Fibroblast of skin of abdomen (primary cell): ENCODE measurements at places on chromosomes 11 and 22.
A peak's percentile ranks its signal among the peaks of the same experiment; 100 is the strongest.

DNA sequence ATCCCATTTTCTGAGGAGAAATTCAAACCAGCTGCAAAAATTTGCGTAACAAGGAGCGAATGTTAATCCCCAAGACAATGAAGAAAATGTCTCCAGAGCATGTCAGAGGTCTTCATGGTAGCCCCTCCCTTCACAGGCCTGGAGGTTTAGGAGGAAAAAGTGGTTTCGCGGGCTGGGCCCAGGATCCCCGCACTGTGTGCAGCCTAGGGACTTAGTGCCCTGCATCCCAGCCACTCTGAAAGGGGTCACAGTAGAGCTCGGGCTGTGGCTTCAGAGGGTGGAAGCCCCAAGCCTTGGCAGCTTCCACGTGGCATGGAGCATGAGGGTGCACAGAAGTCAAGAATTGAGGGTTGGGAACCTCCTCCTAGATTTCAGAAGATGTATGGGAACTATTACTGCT, 87.4 kb downstream of the BRD1 start:
- DNase-seq: no peak

DNA sequence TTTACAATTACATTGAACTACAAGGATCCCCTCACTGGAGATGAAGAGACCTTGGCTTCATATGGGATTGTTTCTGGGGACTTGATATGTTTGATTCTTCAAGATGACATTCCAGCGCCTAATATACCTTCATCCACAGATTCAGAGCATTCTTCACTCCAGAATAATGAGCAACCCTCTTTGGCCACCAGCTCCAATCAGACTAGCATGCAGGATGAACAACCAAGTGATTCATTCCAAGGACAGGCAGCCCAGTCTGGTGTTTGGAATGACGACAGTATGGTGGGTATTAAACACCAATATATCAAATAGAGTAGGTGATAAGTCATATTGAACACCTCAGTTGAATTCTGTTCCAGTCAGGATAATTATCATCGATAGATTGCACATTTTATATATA, 4.4 kb downstream of the FBXO7 start:
- peak; percentile 17 for DNase-seq

GRCh38 chr22:48177631-48178030, 1415.2 kb downstream of the TBC1D22A start:
- no peak for DNase-seq

DNA sequence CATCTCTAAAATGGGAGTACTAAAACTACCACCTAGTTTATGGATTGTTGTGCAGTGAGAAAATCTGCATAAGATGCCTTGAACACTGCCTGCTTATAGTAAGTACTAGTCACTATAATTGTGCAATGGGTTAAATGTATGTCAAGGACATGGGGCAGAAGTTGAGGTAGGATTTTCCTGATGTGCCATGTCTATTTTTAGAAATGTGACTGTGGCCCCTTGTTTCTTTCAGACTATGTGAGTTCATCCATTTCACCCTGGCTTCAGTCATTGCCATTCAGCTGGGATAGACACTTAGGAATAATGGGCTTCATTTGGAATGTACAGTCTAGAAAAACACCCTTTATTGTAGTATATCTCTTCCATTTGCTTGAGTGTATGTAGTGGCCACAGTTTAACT, 51.4 kb downstream of the BDNF start:
- DNase-seq: no peak

DNA sequence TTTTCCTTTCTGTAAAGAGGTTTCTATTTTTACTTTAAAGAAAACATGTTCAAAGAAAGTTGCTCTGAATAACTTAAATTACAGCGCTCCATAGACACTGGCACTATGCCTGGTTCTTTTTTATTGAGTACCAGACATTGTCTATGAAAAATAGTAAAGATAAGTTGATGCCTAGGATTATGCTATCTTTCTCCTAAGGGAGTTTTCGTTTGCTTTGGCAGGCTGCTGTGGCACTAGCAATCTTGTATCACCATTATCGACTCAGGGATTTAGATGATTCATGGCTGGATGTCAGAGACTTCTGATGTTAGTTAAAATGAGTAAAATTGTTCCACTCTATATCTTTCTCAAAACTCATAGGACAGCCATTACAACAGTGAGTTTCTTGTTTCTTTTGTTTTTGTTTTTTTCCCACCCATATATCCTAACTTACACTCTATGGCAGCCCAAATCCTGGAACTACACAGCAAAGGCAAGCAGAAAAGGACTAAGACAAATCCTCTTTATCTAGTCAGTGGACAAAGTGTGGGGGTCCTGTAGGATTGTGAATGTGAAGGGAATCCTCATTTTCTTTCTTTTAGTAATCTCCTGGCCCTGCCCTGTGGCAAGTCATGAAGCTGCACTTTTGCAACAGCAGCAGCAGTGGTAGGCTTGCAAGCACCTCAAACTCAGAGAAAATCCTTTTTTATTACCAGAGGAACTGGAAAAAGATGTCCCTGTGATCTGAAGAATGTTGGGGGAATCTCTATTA, 20.7 kb downstream of the SLN start:
- DNase-seq: peak; percentile 57

DNA sequence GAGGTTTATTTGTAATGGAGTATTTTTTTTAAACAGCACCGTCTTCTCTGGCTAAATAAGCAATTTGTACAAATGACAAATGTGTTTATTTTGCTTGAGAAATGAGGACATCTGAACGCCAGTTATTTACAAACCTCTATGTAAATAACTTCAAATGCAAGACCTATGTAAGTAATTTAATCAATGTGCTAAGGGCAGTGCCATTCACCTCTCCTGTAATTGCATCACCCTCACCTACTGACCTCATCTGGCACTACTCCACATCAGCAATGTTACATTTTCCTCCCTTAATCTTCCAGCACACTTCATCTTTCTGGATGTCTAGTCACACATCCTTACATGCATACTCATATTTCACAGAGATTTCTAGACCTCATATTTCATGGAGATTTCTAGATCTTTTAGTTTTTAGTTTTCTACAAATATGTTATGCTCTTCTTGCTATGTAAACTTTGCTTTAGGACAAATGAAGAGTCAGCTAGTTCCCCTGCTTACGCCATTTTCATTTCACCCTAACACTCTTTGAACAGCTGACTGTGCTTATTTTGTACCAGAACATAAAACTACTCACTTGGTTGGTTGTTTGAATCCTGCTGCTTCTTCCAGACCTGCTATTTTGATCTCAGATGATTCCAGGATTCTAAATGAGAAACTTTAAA, 238.6 kb downstream of the GRM5 start:
- peak; percentile 9 for DNase-seq
